ENCODE measurements at places on chromosomes 5 and 9. TPM values are rescaled to one million over a fixed set of nuclear protein-coding genes. Genes with fewer than 3 reads are reported as not detected.

DNA sequence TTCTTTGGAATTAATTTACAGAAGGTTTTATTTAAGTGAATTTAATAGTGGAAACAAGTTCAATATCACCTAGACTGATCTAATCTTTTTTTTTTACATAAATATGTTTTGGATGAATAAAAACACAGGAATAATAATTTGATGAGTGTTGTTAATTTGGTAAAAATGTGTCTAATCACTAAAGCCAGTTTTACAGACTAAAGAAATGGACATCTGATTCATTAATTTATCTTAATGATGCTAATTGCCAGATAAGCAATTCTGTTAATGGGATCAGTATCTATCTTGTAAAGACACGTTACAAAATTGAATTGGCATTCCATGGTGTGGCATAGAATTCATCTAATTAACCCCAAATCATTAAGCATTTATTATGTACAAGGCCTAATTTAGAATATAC lies 743.3 kb upstream of the CDH6 start:
- DNase-seq, result no peak

GRCh38 chr5:14463629-14464028 lies 118.0 kb upstream of the OTULINL start:
- peak; percentile 81 for DNase-seq

- DNase-seq, result no peak
These were observed 198.9 kb upstream of the SLC27A6 start for GRCh38 chr5:128766406-128766805.

- no peak for DNase-seq
These were observed 9.3 kb downstream of the PBX3 start for GRCh38 chr9:125756518-125756917.

DNA sequence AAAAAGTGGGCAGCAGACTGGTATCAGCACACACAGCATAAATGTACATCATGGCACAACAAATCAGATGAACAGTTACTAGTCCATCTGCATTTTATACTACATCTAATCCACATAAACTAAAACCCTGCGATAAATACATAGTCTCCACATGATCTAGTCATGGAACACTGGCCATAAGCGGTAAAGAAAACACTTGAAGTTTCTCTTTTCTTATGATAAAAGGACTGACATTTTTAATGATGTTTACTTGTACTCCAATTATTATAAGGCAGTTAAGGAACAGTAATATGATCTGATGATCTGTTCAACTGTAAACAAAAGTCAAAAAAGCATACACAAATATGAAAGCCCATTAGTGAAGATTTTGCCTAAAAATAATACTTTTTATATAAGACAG lies 112.5 kb downstream of the MPDZ start:
- no peak for DNase-seq

DNA sequence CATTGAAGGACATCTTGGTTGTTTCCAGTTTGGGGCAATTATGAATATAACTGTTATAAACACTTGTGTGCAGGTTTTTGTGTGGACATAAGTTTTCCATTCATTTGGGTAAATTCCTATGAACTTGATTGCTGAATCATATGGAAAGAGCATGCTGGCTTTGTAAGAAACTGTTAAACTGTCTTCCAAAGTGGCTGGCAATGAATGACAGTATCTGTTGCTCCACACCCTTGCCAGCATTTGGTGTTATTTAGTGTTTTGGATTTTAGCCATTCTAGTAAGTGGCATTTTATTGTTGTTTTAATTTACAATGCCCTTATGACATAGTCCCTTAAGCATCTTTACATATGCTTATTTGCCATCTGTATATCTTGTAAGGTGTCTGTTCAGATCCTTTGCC lies 29.8 kb upstream of the UGT3A2 start:
- no peak for DNase-seq

GRCh38 chr9:33107762-33108161 lies 31.3 kb upstream of the SMU1 start:
- DNase-seq, result peak; percentile 42

DNA sequence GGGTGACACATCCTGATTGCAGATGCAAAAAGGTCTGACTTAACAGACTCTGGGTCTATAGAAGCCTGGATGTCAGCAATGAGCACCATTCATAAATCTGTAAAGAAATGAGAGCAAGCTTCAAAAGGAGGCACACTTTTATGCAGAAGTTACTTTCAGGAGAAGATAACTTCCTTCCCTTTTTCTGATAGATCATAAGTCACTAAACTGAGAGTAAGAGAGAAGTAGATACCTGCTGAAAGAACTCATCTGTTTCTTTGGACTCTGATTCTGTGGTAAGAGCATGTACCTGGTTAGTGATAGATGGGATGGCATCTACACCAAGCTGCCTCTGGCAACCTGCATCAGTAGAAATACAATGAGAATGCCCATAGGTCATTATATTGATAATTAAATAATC lies 525.6 kb downstream of the CETN3 start:
- DNase-seq, result no peak

- DNase-seq, result no peak
These were observed 807.9 kb upstream of the NUDT12 start for GRCh38 chr5:104370523-104370922.

GRCh38 chr5:80502800-80503199 lies 14.9 kb downstream of the FAM151B start:
- DNase-seq, result no peak

- DNase-seq, result no peak
These were observed 27.1 kb downstream of the TRMO start for GRCh38 chr9:97895211-97895610.

- DNase-seq, result no peak
These were observed 79.6 kb downstream of the C7 start for GRCh38 chr5:40988746-40989510.

GRCh38 chr9:125568621-125569020 lies 138.4 kb downstream of the MAPKAP1 start:
- DNase-seq, result peak; percentile 68

DNA sequence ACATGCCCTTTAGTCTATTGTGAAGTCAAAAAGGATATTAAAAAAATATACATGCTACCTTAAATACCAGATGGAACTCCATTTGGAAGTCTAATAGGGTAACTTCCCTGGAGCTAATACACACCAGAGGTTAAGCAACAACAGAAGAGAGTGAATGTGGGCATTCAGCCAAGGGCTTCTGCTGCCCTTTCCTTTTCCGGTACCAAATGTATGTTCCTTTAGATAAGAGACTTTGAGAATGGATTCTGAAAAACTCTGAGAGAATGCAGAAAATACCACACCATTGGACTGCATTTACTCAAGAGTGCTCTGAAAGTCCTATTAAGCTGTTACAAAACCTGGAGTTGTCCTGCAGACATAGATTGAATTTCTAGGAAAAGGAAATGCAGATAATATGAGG lies 23.8 kb upstream of the TRPM3 start:
- no peak for DNase-seq

- DNase-seq, result peak; percentile 32
These were observed 143.4 kb upstream of the APC start for GRCh38 chr5:112594095-112594850.

DNA sequence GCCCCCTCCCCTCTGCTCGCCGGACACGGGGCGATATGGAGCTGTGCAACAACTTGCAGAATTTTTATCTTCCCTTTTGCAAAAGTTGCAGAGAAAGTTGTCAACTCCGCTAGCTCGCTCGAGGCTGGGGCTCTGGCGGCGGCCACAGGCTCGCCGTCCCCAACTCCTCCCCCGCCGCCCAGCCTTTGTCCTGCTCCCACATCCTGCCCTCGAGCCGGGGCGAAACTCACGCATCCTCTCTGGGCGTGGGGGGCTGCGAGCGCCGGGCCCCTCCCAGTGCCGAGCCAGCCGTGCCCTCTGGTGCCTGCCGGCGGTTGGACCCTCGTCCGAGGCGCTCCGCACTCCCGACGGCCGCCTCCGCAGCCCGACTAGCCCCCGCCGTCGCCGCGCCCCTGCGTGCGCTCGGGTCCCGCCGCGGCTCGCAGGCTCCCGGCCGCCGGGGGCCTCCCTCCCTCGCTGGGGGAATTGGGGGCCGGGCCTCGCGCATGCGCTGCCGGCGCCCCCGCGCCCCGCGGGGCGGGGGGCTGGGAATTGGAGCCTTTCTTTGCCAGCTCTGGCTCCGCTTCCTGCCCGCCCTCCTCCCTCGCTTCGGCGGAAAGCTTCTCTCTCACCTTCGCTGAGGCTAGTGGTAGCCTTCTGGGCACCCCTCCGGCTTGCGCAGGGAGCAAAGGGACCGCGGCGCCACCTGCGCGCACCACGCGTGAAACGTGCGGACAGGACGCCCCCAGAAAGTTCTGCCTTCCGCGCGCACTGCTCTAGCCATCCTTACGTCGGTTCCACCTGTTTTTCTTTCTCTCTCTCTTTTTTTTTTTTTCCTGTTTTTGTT lies at the start of gene CCNJL:
CCNJL (minus strand) TSS at position 431 of the 826 bp plus-strand sequence. CDS start 641 bp downstream, outside the sequence.
- peak; percentile 30 for DNase-seq

GRCh38 chr9:137764171-137764671 lies 113.4 kb upstream of the CACNA1B start:
- no peak for DNase-seq

Gene PCSK1
- 1.6 TPM for polyA plus RNA-seq

Gene CTSV
- 0.16 TPM for polyA plus RNA-seq

Gene OTULINL
- polyA plus RNA-seq, result 0.23 TPM

Gene PCDHGA11
- polyA plus RNA-seq, result 15.3 TPM

Gene GPR151
- not detected for polyA plus RNA-seq

Gene FAM81B
- polyA plus RNA-seq, result not detected

Gene ZNF618
- polyA plus RNA-seq, result 5.1 TPM

Gene SPATA31C1
- not detected for polyA plus RNA-seq

Gene PCDHA1
- polyA plus RNA-seq, result not detected

Gene ITK
- not detected for polyA plus RNA-seq

Gene MTRR
- 27.4 TPM for polyA plus RNA-seq

Gene FYB1
- 0.11 TPM for polyA plus RNA-seq

Data from GM23248 (cell line).